ENCODE measurements at places on chromosomes 3 and 15.

GRCh38 chr3:178686826-178687225 is 150.6 kb downstream of the KCNMB2 start:
- DNase-seq: no peak

GRCh38 chr3:5057272-5057671 is 64.8 kb upstream of the ARL8B start:
- DNase-seq: no peak

DNA sequence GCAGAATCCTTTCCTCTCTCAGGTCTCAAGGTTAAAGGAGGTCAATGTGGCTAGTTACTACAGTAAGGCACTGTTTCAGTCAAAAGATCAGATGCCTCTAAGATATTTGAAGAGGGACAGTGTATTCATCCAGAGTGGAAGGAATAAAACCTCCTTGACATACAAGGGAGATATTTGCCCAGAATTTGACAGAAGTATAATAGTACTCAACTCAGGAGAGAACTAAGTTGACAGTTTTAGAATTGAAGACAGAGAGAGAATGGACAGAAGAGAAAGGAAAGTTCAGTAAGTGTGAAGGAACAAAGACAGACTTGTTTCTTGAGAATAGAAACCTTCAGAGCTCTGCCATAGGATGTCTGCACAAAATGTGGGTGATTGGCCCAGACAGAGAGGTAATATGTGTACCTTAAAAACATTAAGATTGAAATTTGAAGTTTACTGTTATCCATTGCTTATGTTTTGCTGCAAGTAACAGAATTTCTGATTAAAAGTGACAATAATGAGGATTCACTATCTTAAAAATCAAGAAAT is 507.1 kb downstream of the IGSF11 start:
- DNase-seq: no peak

GRCh38 chr3:179398574-179399231 is 51.2 kb downstream of the MFN1 start:
- no peak for DNase-seq

DNA sequence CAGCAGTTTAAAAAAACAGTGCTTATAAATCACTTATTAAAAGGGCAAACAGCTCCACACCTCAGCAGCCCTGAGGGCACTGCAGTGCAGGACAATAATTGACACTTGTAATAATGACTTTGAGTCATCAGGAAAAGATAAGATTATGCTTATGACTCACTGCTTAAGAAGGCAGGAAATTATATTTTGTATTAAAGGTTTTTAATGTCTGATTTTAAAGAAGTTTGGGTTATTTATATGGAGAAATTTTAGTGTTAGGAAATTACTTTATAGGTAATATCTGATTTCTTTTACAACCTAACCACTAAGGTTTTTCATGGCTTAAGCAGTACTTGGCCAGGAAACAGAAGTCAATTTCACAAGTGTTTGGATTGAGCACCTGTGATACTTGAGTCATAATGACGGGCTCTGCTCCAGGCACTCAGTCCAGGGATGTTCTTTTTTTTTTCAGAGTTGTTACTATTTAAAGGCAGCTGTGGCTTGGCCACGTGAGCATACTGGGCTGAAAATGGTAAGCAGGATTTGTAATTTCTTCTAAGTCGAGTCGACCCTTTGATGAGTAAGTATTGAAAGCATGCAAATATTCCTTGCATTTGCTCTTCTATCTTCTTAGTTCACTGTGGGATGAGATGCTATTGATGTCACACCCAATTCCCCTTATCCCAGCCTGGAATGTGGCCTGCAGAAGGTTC is 21.6 kb upstream of the SLC6A20 start:
- no peak for DNase-seq

DNA sequence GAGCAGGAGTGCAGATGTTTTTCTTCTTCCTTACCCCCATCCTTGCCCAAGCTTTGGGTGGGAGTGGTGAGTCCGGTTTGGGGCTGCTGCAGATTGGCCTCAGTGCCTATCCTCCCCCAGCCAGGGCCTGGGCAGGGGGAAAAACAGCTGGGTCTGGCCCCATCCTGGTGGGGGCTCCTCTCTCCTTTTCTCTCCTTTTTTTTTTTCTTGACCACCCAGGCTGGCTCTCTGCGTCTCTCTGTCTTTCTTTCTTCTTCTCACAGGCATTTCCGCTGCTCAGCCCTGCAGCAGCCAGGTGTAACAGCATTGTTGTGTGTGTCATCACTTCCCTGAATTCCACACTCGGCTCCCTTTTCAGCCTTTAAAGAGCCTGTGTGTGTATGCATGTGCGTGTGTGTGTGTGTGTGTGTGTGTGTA is 2.0 kb downstream of the FOXL2NB start:
- no peak for DNase-seq

DNA sequence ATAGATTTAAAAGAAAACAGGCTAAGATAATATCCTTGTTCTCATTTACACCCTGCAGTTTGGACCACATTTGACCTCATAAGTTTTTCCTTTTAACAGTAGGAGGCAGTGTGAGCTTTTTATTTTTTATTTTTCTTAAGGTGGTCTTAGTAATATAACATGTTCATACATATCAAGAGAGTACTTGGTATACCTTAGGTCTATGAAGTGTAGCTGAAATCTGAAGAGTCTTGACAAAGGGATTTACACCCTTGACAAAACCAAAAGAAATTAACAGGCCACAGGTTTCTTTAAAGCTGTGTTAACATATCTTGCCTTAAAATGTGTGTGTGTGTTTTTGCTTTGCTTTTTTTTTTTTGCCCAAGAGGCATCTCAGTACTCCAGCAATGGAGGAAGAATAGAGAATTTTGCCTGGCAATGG is 3.2 kb downstream of the RAP2B start:
- DNase-seq: no peak

DNA sequence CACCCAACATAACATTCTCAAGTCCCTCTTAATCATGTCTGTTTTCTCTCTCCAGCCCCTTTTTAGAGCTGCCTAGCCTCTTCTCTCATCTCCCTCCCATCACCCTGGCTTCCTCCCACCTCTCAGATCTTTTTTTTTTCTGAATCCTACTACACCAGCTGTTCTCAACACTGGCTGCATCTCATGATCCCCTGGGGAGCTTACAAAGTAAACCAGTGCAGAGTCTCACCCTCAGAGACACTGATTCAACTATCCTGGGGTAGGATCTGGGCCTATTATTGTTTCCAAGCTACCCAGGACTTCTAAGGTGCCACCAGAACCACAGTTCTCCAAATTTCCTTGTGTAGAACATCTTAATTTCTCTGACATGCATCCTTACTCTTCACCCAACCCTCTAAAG is 50.3 kb upstream of the ACAN start:
- no peak for DNase-seq

GRCh38 chr3:150362515-150363302 is 45.4 kb upstream of the TSC22D2 start:
- no peak for DNase-seq

DNA sequence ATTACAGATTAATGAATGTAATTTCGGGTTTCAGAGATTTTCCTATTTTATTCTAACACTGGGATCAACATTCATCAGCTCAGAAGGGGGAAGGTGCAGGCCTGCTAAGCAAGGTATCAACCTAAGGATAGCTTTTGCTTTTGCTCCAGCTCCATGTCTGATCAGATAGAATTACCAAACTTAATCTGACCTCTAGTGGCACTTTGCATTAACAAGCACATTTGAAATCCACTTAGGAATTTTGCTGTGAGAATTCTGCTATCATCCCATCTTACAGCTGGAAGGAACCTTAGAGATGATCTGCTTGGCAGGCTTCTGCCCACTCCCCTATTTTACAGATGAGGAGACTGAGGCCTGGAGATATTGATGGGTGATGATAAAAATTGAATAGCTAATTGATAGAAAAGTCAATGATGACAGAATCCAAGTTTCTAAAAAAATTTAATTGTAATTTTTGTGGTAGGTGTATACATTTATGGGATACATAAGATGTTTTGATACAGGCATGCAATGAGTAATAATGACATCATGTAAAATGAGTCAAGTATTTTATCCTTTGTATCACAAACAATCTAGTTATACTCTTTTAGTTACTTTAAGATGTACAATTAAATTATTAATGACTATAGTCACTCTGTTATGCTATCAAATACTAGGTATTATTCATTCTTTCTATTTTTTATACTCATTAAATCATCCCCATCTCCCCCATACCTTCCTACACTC is 209.2 kb upstream of the ZPLD1 start:
- no peak for DNase-seq

DNA sequence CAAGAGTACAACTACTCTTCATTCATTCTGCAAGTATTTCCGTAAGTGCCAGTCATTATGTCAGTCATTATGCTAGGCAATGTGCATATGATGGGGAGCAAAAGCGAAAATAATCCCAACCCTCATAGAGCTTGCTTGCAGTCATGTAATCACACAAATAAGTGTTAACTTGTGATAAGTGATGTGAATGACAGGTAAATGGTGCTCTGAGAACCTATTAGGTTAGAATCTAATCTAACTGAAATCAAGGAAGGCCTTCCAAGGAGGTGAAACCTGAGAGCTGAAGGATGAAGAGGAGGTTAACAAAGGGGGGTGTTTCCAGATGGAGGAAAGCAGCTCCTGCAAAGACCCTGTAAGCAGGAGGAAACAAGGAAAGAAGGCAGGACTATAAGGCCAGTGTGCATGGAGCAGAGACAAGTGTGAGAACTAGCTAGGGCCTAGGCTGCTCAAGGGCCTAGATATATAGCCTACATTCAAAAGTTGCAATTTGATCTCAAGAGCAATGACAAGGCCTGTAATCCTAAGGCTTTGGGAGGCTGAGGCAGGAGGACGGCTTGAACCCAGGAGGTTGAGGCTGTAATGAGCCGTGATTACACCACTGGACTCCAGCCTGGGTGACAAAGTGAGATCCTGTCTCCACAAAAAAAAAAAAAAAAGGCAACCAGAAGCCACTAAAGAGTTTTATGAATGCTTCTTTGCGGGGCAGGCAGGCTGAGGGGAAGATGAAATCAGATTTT is 5.3 kb downstream of the PTPN9 start:
- DNase-seq: no peak
